ENCODE measurements at places on chromosomes 3 and 15.

- DNase-seq, result no peak
These were observed 737 bp downstream of the JAGN1 start for GRCh38 chr3:9891072-9891622.

DNA sequence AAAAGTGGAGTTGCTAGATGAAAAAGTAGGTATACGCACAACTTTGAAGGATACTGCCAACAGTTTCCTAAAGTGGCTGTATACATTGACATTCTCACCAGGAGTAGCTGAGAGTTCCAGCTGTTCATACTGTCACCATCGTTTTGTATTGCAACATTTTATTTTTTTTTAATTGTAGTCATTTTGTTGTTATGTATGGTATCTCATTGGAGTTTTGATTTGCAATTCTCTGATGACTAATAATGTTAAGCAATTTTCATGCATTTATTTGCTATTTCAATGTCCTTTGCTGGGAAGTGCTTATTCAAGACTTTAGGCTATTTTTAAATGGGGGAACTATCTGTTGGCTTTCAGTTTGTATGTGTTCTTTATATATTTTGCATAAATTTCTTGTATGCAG is 185.1 kb upstream of the TGFBR2 start:
- peak; percentile 77 for DNase-seq

- no peak for DNase-seq
These were observed 379.6 kb downstream of the FOXP1 start for GRCh38 chr3:71203727-71204488.

GRCh38 chr15:62626903-62627302 is 415.6 kb upstream of the TPM1 start:
- no peak for DNase-seq

GRCh38 chr15:39429898-39430357 is 151.0 kb upstream of the THBS1 start:
- peak; percentile 41 for DNase-seq

GRCh38 chr3:189383630-189384029 is 211.9 kb downstream of the TPRG1 start:
- DNase-seq, result no peak

DNA sequence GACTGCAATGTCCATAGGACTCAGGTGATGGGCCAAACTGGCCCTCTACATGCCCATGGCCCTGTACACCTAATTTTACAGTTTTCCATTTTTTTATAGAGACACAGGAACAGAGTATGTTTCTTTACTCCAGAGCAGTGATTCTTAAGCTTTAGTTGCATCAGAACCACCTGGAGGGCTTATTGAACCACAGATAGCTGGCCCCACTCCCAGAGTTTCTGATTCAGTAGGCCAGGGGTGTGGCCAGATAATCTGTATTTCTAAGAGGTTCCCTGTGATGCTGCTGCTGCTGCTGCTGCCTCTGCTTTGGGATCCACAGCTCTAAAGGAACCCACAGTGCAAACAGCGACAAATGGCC is 5.1 kb downstream of the RBP1 start:
- DNase-seq, result no peak

GRCh38 chr3:14439501-14440167 is 37.2 kb downstream of the SLC6A6 start:
- peak; percentile 83 for DNase-seq

DNA sequence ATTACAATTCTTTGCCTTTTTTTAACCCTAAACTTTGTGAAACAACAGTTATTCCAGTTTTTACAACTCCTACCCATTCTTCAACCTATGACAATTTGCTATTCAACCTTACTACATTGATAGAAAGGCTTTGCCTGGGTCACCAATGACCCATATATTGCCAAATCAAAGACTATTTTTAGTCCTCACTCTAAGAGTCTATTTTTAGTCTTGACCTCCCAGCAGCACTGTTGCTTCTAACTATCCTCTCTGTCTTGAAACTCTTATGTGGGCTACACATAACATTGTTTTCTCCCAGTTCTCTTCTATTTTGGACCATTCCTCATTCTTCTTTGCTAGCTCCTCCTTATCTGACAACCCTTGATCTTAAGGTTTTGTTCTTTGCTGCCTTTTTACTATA is 71.4 kb downstream of the C3orf80 start:
- DNase-seq, result no peak

GRCh38 chr3:166071-166470 is 30.5 kb upstream of the CHL1 start:
- no peak for DNase-seq

GRCh38 chr15:36617529-36618196 is 38.2 kb downstream of the CDIN1 start:
- DNase-seq, result no peak
